AG08395 (cell line): ENCODE measurements at places on chromosomes 1 and 21.

DNA sequence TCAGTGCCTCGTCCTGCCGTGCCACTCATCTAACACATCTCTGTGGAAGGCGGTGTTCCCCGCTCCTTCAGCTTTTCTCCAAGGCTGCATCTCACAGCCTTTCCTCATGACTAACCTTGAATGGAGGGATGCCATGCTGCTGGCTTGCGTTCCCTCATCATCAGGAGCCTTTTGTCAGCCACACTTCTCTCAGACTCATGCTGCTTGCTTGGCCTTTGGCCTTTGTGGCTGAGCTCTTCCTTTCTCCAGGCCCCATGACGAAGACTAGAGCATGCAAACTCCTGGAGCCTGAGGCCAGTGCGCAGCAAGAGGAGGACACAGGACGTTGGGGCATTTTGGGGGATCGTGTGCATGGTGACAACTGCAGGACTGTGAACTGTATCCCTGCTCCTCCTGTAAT lies 70.8 kb downstream of the SYT2 start:
- no peak for DNase-seq

- peak; percentile 41 for DNase-seq
Observed at GRCh38 chr1:212291505-212292134, 6.4 kb downstream of the PPP2R5A start.

DNA sequence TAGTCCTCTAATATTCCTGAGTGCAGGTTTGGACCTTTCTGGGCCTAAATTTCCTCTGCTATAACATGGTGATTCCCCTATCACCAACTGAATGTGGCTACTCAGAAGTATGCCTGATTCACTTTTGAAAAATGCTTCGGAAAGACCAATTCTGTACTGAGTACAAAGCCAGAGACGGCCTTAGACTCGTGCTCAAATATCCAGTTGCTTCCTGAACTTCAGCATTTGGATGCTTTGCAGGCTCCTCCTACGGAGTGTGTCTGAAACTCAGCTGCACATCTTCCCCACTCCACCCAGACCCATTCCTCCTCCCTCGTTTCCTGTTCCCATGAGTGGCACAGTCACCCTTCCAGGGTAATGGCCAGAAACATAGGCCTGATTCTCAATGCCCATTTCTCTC lies 98.4 kb upstream of the GADD45A start:
- peak; percentile 84 for DNase-seq

DNA sequence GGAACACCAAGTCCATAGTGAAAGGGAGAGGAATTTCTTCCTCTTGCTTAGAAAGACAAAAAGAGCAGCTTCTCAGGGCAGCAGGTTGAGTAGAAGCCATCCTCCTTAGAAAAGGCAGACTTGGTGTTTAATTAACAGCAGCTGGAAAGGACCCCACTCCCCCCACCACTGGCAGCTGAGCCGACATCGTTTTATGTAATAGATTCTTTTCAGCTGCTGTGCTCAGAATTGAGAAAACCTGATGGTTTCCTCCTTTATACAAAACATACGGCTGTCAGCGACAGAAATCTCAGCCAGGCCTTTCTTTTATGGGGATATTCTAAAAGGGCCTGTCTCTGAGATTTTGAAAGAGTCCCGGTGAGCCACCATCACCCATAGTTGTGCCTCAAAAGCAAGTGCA lies 49.9 kb downstream of the MAN1C1 start:
- DNase-seq, result no peak

- DNase-seq, result no peak
Observed at GRCh38 chr1:164563721-164564360, 4.9 kb downstream of the PBX1 start.

DNA sequence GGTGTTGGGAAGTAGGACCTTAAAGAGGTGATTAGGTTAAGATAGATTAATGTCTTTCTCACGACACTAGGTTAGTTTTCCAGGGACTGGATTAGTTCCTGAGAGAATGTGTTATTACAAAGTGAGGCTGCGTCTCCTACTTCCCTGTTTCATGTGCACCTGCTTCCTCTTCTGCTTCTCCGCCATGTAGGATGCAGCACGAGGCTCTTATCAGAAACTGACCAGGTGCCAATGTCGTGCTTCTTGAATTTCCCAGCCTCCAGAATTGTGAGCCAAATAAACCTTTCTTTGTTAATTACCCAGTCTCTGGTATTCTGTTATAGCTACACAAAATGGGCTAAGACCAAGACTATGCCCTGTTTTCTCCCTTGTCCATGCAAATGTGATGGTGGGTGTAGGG lies 152.2 kb upstream of the LMO4 start:
- no peak for DNase-seq

DNA sequence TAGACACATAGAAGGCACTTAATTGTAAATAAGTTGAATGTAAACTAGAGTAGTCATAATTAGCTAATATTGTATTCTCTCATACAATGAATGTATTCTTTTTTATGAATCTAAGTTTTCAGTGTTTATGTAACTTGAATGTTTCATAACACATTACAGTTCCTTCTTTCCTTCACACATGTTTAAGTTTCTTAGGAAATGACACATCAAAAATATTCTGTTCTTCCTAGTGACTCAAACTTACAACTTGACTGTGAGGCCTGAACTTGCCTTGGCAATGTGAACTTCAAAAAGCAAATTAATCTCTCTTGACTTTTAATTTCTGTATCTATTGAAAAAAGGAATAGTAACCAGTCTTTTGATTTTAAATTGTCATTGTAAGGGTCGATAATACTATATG lies 700.1 kb downstream of the KCNT2 start:
- peak; percentile 12 for DNase-seq

GRCh38 chr1:90826834-90827233 lies 109.7 kb upstream of the BARHL2 start:
- no peak for DNase-seq

DNA sequence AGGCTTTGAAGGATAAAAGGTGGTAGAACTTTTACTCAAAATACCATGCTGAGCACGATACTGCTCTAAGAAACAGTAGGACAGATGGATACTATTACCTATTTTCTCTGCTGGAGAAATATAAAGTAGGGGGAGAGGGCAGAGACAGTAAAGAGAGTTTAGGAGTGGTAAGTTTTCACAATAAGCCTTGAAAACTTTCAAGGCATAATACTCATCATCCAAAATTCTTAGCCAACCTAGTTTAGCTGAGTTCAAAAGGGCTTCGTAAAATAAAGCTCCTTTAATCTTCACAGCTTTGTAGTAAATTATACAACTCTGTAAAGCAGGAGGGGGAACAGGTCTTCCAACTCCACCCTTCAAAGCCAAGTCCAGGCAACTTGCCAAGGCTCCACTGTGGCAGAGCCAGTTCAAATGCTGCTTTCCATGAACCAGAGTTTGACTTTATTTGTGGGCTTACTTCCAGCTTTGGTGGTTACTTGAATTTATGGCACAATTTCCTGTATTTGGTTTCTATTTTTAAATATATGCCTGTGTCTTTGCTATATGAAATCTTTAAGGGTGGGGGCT lies 15.5 kb downstream of the TEX38 start:
- peak; percentile 46 for DNase-seq

GRCh38 chr1:71676979-71677925 lies 596.4 kb upstream of the ZRANB2 start:
- no peak for DNase-seq

- no peak for DNase-seq
Observed at GRCh38 chr1:229106526-229107125, 164.3 kb upstream of the RAB4A start.

GRCh38 chr1:209063767-209064659 lies 519.5 kb upstream of the CAMK1G start:
- DNase-seq, result no peak

DNA sequence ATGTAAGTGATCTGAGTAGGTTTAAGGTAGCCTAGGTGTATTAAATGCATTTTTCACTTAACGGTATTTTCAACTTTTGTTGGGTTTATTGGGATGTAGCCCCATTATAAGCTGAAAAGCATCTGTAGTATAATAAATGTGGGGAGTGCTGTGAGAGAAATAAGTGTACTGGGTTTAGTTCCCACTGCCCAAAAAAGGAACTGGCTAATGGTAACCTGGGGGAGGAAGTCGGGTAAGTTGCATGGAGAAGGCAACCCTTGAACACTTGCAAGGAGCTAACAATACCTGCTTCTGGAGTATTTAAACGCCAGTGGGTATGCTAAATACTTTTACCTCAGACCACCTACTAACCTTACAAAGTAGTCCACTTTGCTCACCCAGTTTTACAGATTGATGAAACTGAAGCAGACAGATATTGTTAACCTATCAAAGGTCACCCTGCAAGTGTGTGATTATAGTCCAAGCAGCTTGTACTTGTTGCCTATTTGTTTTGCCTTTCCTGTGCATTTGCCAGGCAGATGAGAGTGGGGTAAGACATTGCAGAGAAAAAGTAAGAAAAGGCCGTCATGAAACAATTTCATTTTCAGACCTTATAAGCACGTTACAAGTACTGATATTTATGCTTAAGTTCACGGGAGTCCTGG lies 7.6 kb upstream of the SHISA4 start:
- no peak for DNase-seq

DNA sequence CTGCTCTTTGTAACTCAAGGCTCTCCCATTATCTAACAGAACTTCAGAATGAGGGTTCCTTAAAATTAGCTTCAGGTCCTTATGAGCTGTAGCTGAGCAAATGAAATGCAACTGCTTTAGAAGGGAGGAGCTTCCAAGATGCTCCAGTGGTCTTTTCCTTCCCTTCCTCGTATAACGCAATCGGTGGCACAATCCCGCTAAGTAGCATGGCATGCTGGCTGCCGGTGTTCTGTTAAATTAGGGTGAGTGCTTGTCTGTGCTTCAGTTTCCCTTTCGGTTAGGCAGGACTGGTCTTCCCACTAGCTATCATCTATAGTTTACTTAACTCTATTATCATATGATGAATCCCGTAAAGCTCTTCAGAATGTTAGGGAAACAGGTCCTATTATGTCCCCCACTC lies 917 bp downstream of the KIAA0040 start:
- no peak for DNase-seq

DNA sequence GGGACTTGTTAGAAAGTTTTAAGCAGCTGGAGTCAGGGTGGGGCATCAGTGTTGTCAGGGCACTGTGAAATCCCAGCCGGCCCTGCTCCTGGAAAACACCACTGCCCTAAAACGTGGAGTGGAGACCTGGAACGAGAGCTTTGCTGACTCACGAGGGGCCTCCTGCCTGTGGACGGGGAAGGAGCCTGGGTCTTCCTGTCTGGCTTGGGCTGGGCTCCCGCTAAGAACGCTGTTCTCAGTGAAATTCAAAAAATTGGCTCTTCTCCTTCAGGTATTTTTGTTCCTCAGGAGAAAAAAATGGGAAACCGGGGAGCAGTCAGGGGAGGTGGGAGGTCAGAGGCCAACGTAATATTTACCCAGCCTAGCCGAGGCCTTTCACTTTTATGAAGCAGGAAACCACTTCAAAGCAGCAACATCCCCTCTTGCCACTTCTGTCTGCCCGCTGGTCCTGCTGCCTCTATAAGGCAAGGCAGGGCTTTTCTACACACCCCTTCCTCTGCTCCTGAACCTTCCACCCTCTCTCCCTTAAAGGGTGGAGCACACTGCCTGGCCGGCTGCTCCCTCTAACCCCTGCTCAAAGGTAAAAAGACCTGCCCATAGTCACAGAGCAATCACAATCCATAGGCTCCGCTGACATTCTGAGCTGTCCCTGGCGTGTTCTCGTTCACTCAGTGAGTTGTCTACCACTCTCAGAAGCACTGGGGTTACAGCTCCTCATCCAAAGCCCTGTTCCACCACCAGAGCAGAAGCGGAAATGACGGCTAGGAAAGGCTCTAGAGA lies 8.0 kb downstream of the PLXNA2 start:
- DNase-seq, result peak; percentile 67

GRCh38 chr1:27087371-27088220 lies 67.3 kb downstream of the SLC9A1 start:
- DNase-seq, result no peak

- no peak for DNase-seq
Observed at GRCh38 chr1:38776466-38777065, 83.0 kb downstream of the RRAGC start.

- DNase-seq, result no peak
Observed at GRCh38 chr1:232457595-232457994, 172.3 kb downstream of the SIPA1L2 start.

DNA sequence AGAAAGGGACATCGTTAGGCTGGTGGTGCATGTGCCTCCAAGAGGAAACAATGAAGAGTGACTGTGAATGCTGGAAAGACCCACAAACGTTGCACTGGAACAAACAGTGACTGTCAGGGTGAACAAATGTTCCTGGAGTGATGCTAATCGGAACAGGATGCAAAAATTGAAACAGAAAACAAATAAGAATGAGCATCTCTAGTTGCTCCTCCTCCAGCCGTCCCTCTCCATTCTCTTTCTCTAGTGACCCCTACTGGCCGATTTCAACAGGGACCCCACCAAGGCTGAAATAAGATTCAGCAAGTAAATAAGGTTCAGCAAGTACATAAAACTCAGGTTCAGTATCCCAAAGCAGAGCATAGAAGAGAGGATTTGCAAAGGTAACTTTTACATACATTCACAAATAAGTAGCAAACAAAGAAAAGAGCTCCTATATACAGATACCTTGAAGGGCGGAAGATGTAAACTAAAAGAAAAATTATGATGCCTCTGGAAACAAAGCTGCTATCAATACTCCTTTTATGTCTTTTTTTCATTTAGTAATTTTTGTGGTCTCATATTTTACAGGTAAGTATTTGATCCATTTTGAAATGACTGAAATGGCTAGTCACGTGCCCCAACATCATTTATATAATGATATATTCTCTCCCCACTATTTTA lies 836.1 kb upstream of the ADAMTS5 start:
- DNase-seq, result peak; percentile 58

DNA sequence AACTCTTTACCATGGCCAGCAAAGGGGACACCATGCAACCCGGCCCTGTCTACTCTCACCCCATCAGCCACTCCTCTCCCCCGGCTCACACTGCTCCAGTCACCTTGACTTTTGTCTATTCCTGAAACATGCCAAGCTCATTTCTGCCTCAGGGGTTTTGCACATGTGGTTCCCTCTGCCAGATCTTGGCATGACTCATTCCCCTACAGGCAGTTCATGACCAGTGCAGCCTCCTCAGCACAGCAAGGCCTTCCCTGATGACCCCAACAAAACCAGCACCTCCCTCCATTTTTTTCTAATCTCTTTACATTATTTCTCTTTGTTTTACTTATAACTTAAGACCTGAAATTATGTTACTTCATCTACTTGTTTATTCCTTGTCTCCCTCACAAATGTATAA lies 58.6 kb upstream of the GJB5 start:
- peak; percentile 29 for DNase-seq

- no peak for DNase-seq
Observed at GRCh38 chr1:55569417-55569816, 354.3 kb upstream of the USP24 start.

DNA sequence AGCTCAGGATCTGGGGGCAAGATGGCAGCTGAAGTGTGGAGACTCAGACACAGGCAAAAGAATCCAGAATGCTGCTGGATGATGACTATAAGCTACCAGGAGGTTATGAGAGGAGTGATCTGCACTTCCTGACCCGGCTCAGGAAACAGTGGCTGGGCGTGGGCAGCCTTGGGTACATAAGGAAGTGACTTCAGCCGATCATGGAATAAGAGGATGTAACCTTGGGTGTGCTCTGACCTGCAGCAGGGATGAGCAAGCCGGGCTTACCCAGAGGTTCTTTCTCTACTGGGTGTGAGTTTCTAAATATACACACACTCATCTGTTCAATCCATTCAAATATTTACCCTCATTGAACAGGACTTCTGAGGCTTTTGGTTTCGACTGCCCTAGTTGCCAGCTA lies 62.7 kb downstream of the CD34 start:
- peak; percentile 31 for DNase-seq

GRCh38 chr1:198850196-198850595 lies 211.4 kb downstream of the PTPRC start:
- DNase-seq, result no peak
